M059J (cell line): ENCODE measurements at places on chromosomes 12 and 14. TPM values are rescaled to one million over a fixed set of nuclear protein-coding genes. Genes with fewer than 3 reads are reported as not detected.

SERPINA12 gene
- total RNA-seq, result not detected in 2 replicates

ANKRD33 gene
- total RNA-seq, result not detected in 2 replicates

HNF1A gene
- not detected in 2 replicates for total RNA-seq

OASL gene
- 110 and 115 TPM in 2 replicates for total RNA-seq

LTBP2 gene
- 2.2 and 5.2 TPM in 2 replicates for total RNA-seq

STAB2 gene
- total RNA-seq, result not detected in 2 replicates

KIF5A gene
- total RNA-seq, result 0.30 and 0.37 TPM in 2 replicates

TAS2R10 gene
- total RNA-seq, result not detected in 2 replicates

NGDN gene
- total RNA-seq, result 37.3 and 46.4 TPM in 2 replicates

NAV3 gene
- 14.3 and 28.3 TPM in 2 replicates for total RNA-seq

CLEC2A gene
- not detected in 2 replicates for total RNA-seq

ADAM21 gene
- total RNA-seq, result 0.05 and 0.49 TPM in 2 replicates

ARHGEF25 gene
- total RNA-seq, result 6.2 and 13.2 TPM in 2 replicates

BEGAIN gene
- 7.2 and 17.1 TPM in 2 replicates for total RNA-seq

BMP4 gene
- 45.1 and 71.5 TPM in 2 replicates for total RNA-seq

HOXC11 gene
- total RNA-seq, result 1.7 and 1.9 TPM in 2 replicates

NOS1 gene
- total RNA-seq, result 0.05 TPM in 1 of 2 replicates, not detected in the other

KRT5 gene
- total RNA-seq, result not detected in 2 replicates

MMP19 gene
- total RNA-seq, result 1.5 and 2.9 TPM in 2 replicates

CCDC184 gene
- 0.12 TPM in 1 of 2 replicates, not detected in the other for total RNA-seq

B4GALNT1 gene
- total RNA-seq, result 21.6 and 43.3 TPM in 2 replicates

MGP gene
- 12.6 and 15.5 TPM in 2 replicates for total RNA-seq

OVCH1 gene
- total RNA-seq, result not detected in 2 replicates

TRIM9 gene
- total RNA-seq, result 1.3 and 2.0 TPM in 2 replicates

OR6C2 gene
- not detected in 2 replicates for total RNA-seq

CLEC4E gene
- not detected in 2 replicates for total RNA-seq

AICDA gene
- total RNA-seq, result not detected in 2 replicates

LRIG3 gene
- 25.9 and 32.6 TPM in 2 replicates for total RNA-seq

FGF23 gene
- total RNA-seq, result not detected in 2 replicates

SUOX gene
- 9.7 and 17.0 TPM in 2 replicates for total RNA-seq

POTEM gene
- not detected in 2 replicates for total RNA-seq

TAS2R13 gene
- total RNA-seq, result not detected in 2 replicates

KRT83 gene
- 0.22 TPM in 1 of 2 replicates, not detected in the other for total RNA-seq

DEGS2 gene
- total RNA-seq, result 0.10 TPM in 1 of 2 replicates, not detected in the other

MMP17 gene
- total RNA-seq, result 8.3 and 10.1 TPM in 2 replicates

TBC1D30 gene
- 0.52 and 3.2 TPM in 2 replicates for total RNA-seq

ZNF740 gene
- total RNA-seq, result 9.5 and 11.7 TPM in 2 replicates

RIMKLB gene
- 4.0 and 9.2 TPM in 2 replicates for total RNA-seq

KCNC2 gene
- not detected in 2 replicates for total RNA-seq

SYNDIG1L gene
- not detected in 2 replicates for total RNA-seq

ARHGDIB gene
- total RNA-seq, result 14.9 and 17.7 TPM in 2 replicates
